ENCODE measurements at places on chromosomes 11 and 22.

DNA sequence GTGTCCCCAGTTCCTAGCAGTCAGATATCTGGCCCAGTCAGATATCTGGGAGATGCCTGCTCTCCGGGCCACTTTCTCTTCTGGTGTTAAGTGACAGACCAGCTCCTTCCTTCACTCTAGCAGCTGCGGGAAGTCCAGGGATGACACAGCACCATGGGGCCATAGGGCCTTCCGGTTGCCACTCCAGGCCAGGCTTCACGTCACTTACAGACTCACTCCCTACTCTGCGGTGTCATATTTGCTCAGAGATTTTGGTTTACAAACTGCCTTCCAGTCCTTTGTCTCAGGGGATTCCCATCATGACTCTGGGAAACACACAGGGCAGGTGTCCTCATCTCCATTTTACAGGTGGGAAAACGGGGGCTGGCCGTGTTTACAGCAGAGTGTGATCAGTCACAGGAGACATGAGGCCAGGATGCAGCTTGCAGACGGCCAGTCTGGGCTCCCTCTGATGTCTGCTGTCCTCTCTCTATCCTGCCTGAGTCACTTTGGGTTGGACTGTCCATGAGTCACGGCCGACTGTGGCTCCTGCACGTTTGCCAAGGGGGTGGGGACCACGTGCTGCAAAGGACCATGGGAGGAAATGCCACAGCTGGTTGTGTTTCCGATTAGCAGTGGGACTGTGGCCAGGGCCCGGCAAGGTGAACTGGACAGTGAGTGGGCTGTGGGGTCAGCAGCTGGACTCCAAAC, 8.2 kb upstream of the TBC1D22A start:
- no peak for DNase-seq

DNA sequence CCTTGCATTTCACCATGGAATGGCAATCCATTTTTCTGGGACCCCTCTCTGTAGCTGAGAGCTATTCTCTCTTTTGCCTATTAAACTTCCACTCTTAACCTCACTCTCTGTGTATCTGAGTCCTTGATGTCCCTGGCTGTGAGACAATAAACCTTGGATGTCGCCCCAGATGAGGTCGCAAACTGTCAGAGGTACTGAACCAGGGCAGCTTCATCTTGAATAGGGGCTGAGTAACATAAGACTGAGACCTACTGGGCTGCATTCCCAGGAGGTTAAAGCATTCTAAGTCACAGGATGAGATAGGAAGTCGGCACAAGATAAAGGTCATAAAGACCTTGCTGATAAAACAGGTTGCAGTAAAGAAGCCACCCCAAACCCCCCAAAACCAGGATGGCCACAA, 68.0 kb downstream of the RSF1 start:
- no peak for DNase-seq

DNA sequence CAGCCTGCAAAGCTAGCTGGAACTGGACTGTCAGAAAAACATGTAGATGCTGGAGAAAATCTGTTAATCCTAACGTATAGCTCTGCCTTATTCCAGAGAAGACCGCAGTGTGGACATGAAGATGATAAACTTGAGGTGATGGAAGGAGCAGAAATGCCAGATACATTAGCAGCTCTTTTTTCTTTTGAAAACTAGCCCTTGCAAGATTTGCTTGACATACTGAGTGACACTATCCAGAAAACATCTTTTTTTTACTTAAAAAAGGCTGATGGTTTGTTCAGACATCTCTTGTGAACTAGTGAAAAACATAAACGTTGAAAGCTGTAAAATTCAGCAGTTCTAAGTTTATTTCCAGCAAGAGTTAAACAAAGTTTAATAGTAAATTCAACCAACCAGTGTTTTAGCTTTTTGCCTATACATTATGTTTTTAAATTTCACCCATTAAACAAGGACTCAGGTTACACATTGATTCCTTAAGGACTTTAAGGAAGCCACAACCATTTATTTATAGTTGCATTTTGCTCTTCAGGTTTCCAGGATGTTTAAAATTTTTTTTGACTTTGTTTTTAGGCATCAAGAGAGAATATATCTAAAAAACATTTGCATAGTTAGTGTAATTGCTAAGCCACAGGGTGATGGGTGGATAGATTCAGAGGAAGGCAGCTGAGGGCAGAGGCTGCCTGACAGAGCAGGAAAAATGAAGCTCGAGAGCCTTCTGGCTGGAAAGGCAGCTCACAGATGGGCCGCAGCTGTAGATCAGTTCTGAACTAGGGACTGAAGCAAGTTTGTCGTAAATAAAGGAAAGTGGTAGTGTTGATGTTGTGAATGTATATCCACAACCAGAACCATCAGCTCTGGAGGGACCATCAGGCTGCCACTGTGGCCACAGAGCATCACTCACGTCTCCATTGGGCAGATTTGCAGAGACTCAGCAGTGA, 9.5 kb downstream of the SNAP29 start:
- no peak for DNase-seq

- DNase-seq, result peak; percentile 96
These were observed 20.0 kb downstream of the TREH start for GRCh38 chr11:118659314-118659952.

GRCh38 chr11:70189622-70190021, 13.5 kb upstream of the FADD start:
- no peak for DNase-seq

GRCh38 chr11:2818503-2818902, 67.1 kb downstream of the CDKN1C start:
- DNase-seq, result no peak

GRCh38 chr11:57793351-57794115, 31.9 kb downstream of the CTNND1 start:
- DNase-seq, result no peak
